AG10803 (cell line): ENCODE measurements at places on chromosomes 1 and 21.
A peak's percentile ranks its signal among the peaks of the same experiment; 100 is the strongest.

- peak; percentile 65 for DNase-seq
Observed at GRCh38 chr1:181101581-181102226, 13.2 kb downstream of the IER5 start.

- DNase-seq, result peak; percentile 15
Observed at GRCh38 chr1:96598416-96599168, 123.0 kb upstream of the PTBP2 start.

GRCh38 chr1:12174924-12175810, 8.4 kb downstream of the TNFRSF1B start:
- no peak for DNase-seq

DNA sequence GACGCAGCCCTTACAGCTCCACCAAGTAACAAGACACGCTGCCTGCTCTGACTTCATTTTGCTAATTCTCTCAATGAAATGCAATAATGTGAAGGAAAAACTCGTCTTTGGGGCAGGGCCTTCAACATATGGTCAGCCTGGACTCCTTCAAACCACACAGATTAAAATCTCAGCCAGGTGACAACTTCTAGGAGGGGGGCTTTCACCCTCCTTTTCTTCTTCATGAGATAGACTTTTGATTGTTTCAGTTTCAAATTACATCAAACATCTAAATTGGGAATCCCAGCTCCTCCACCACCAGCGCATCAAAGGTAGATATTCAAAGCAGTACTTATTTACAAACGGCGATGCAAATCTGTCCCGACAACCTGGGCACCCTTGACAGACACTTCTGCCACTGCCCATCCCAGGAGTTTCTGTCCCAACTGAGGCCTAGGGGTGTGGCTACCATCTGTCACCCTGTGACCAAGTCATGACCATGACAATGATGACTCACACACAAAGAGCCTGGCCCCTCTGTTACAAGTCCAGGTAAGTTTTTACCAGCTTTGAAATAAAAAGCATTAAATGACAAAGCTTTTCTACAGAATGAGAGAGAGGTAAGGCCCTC, 29.7 kb downstream of the SSBP3 start:
- no peak for DNase-seq

DNA sequence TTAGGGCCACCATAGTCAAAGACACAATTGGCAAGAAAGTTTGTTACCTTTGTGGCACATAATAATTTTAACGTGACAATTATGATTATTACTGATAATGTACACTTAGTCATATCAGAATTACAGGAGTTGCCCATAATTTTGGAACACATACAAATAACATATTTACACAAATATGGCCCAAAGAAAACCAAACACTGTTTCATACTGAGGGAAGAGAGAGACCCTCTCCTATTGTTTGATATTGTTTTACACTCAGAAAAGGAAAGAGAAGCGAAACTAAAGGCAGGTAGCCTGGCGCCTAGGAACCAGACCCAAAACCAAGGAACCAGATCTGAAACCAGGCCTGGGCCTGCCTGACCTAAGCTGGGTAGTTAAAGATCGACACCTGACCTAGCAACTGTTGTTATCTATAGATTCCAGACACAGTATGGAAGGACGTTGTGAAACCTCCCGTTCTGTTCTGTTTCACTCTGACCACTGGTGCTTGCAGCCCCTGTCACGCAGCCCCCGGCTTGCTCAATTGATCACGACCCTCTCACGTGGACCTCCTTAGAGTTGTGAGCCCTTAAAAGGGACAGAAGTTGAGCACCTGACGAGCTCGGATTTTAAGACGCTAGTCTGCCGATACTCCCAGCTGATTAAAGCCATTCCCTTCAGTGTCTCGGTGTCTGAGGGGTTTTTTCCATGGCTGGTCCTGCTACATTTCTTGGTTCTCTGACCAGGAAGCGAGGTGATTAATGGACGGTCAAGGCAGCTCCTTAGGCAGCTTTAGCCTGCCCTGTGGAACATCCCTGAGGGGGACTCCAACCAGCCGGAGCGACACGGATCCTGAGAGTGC, 27.9 kb downstream of the C1orf115 start:
- no peak for DNase-seq

GRCh38 chr1:207500306-207500705, 4.3 kb downstream of the CR1 start:
- DNase-seq, result no peak

DNA sequence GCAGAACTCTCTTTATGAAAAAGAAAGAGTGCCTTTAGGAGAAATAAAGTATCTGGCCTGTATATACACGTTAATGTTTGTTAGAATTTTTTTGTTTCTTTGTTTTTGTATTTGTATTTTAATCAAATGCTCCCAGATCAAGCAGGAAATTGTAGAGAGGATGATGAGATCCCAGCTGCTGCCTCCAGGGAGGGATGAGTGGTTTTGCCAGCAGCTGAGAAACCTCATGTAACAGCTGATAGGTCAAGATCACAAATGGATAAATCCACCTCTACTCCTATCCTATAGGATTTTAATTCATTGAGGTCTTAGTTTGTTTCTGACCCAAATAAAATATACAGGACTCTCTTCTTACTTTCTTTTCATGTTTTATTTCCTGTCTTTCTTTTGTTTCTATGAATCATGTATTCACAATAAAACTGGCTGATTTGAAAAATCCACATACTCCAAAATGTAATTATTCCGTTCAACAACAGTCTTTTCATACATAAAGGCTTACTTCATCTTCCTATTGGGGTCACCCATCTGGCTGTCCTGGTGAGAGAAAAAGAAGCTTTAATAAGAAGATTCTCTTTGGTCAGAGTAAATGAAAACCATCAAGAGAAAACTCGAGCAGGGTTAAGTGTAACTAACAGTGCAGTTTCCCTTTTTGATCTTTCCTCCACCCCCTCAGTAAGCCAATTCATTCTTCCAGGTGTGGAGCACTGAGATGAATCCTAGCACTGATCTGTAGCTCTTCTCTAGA, 129.3 kb upstream of the PLPPR5 start:
- no peak for DNase-seq

DNA sequence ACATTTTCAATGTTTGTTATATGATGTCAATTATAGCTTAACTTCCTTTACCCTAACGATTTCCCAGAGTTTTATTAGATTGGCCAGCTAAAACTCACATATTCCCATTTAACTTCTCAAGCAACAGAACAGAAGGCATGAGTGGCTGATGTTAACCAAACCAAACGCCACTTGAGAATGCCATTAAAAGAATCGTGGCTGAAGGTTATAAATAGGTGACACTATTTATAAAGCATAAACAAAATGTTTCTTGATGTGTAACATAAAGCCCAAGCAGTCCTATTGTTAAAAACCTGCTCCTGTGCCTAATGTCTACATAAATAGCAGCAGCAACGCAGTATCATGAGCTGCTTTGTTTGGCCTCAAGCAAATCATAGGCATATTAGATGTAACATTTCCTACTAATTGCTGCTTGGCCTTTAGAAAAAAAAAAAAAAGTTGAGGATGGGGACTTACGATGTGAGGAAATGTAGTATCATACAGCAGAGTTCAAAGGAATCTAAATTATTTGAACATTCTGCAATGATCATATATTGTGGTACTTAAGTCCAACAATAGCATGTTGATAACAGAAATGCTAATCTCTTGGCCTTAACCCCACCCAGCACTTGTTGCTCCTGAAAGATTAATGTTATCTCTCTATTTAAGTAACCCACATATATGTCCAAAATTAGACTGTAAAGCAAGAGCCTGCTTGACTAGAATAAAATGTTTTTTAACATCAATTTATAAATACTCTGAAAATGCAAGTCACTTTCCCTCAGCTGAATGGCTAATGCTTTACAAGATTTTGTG, 106.0 kb downstream of the ESRRG start:
- no peak for DNase-seq

DNA sequence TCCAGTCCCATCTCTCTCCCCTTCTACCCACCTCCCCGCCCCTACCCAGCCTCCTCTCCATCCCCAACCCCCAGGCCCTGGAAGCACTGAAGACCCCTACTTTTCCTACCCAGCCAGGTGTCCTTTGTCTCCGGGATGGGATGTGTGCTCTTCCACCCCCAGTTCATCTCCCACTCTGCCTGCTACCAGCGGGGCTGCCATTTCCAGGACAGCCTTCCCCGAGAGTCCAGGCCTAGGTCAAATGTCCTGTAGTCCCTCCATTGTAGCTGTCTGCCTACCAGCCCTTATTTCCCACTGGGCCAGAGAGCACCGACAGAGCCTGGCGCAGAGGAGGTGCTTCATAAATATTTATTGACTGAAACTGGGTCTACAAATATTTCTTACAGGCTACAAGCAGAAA, 72.0 kb upstream of the TLR5 start:
- no peak for DNase-seq

- peak; percentile 70 for DNase-seq
Observed at GRCh38 chr21:35924714-35925301, 135.5 kb downstream of the SETD4 start.

DNA sequence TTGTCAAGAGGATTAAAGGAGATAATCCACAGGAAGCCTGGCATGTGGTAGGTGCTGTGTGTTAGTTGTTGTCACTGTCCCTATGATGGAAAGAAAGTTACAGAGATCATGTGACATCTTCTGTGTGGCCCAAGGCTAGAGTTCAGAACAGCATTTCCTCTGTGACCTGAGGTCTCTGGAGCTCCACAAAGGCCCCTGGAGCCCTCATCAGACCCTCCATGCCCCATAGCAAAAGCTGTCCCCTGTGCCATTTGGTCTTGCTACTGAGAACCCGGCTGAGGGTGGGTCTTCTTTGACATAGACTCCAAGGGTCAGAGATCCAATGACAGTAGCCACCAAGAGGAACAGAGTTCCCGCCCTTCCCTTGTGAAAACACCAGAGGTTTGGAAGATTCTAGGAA, 8.1 kb downstream of the CELA2B start:
- no peak for DNase-seq

GRCh38 chr1:44036409-44037139, 5.3 kb upstream of the SLC6A9 start:
- peak; percentile 72 for DNase-seq

- DNase-seq, result no peak
Observed at GRCh38 chr1:92913093-92913819, 48.0 kb downstream of the DIPK1A start.

DNA sequence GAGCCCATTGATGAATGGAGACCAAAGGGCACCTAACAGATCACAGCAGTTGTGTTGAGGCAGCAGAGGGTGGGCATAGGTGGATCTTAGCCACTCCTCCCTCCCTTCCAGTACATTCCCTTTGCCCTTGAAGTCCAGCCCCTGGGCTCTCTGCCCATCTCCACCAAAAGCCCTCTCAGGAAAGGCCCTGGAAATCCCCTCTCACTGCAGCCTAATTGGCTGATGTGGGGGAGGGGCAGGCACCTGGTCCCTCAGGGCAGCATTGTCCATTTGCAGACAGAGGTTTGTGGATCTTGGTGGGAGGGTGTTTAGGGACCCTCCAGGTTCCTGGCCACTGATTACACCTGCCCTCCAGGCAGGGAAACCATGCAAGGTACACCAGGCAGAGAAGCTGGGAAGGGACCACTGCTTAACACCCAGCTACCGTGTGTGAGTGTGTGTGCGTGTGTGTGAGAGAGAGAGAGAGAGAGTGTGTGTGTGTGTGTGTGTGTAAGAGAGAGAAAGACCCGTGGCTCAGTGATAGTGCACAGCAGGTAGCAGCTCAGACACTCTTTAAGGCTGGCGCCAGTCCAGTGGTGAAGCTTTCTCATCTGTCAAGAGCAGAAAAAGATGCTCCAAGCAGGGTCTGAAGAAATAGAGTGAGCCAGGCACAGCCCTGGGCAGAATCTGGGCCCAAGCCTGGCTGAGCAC, 71.1 kb downstream of the MATN1 start:
- DNase-seq, result no peak

DNA sequence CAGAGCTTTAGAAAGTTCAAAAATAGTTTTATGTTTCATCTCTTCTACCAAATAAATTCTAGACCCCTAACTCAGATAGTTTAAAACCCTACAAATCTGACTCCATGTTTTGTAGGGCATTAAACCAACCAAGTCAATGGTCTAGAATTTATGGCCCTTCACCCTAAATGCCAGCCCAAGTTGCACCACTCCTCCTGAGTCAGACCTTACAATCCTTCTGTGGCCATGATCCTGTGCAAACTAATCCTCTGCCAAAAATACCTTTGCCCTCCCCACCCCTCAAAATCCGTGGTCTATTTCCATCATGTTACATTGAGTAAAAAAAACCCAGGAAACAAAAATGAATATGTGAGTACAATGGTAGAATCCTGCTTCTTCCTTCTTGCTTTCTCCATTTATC, 179.3 kb downstream of the NR5A2 start:
- DNase-seq, result peak; percentile 46

DNA sequence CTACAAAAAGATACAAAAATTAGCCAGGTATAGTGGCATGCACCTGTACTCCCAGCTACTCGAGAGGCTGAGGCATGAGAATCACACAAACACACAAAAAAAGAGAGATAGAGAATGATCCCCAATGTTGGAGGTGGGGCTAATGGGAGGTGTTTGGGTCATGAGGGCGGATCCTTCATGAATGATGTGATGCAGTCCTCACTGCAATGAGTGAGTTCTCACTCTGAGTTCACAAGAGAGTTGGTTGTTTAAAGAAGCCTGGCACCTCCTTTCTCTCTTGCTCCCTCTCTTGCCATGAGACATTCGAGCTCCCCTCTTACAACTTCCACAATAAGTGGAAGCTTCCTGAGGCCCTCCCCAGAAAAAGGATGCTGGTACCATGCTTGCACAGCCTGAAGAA, 17.3 kb downstream of the KCNT2 start:
- no peak for DNase-seq

DNA sequence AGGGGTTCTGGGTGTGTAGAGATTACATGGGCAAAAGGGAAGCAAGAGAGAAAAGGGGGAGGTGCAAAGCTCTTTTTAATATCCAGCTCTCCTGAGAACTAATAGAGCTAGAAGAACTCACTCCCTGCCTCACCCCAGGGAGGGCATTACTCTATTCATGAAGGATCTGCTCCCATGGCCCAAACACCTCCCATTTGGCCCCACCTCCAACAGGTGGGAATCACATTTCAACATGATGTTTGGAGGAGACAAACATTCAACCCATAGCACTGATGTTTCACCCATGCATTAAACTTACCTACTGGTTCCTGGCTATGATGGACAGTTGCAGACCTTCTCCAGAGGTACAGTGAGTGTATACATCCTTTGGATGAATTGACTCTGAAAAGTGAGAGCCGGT, 7.3 kb upstream of the JUN start:
- no peak for DNase-seq

DNA sequence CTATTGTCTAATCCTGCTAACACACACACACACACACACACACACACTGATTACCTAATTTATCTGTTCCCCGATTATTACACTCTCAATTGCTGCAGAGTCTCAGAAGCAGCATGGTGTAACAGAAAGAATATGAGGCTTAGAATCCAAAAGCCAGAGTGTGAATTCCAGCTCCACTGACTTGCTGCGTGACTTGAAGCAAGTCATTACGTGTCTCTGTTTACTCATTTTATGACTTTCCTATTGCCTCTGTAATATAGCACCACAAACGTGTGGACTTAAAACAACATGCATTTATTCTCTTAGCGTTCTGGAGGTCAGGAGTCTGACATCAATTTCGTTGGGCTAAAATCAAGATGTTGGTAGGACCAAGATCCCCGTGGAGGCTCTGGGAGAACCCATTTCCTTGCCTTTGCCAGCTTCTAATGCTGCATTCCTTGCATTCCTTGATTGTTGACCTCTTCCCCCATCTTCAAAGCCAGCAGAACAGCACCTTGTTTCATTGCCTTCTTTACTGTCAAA, 55.9 kb upstream of the ATP5PO start:
- peak; percentile 46 for DNase-seq

GRCh38 chr1:15736038-15736891, at the start of gene SLC25A34:
TSS of gene SLC25A34 (plus strand) at chr1:15736258. CDS start at chr1:15736486, 228 bp downstream.
- DNase-seq, result no peak
